ENCODE measurements at places on chromosomes 1 and 21.

DNA sequence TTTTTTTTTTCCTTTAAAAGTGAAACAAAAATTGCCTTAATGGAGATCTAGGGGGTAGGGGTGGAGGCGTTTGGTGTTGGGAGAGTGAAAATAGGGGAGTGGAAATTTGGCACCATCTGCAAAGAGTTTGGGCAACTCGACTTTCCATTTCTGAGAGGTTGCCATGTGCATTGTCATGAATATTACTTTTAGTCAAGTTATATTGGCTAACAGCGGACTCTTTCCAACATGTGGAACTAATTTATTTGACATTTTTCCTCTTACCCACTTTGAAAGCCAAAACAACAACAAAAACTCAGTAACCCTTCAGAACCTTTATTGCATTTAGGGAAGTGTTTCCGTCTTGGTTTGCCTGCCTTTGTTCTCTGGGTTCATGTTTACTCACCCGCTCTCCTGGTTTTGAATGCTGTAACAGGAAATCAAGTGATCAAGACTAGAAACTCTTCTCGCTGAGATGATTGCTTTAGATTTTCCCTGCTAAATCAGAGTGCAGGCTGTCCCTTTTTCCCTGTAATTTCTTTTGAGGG lies 70.4 kb downstream of the CACHD1 start:
- peak; percentile 31 for DNase-seq

DNA sequence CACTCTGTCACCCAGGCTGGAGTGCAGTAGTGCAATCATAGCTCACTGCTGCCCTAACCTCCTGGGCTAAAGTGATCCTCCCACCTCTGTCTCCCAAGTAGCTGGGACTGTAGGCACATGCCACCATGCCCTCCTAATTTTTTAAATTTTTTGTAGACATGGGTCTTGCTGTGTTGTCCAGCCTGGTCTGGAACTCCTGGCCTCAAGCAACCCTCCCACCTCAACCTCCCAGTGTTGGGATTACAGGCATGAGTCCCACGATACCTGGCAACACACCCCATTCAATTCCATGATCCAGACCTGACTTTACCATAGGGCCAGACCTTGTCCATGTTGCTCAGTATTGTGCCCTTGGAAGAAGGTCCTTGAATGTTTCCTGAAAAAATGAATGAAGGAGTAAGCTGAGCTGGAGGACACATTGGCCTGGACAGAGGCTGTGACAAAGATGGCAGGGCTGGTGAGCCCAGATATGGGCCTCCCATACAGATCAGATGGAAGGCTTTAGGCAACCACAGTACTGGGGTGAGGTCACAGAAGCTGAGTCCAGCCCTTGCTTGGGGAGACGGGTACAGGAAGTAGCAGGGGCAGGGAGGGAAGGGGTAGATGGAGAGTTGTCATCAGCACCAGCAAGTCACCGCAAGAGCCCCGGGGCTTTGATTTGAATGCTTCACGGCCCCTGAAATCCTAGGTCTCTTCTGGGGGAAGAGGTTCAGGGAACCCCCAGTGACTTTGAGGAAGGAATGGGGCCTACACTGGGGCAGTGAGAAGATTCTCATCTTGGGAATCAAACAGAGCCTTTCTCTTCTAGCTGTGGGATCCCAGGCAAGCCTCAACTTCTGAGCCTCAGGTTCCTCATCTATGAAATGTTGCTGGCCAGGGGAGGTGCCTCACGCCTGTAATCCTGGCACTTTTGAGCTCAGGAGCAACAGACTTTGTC lies 40.1 kb upstream of the DMBX1 start:
- no peak for DNase-seq

DNA sequence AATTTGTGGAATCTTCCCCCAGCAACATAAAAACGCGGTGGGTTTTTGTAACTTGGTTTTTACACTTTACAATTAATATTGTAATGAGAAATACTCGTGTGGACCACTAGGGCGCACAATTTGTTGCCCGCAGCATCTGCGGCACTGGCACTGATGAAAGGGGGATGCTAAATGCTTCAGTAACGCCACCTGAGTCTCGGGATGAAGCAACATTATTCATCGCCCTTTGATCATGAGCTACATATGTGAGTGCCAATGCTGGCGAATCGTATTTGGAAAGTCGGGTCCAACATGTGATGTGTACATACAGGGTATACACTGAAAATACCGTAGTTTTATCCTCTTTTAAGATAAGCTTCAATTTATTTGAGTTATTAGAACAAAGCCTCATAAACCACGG lies 34.2 kb upstream of the COX20 start:
- peak; percentile 43 for DNase-seq

- DNase-seq: no peak
Measured at GRCh38 chr1:27071049-27071416, 58.4 kb upstream of the TENT5B start.

GRCh38 chr1:21099869-21100131 lies 76.9 kb downstream of the EIF4G3 start:
- DNase-seq: no peak

DNA sequence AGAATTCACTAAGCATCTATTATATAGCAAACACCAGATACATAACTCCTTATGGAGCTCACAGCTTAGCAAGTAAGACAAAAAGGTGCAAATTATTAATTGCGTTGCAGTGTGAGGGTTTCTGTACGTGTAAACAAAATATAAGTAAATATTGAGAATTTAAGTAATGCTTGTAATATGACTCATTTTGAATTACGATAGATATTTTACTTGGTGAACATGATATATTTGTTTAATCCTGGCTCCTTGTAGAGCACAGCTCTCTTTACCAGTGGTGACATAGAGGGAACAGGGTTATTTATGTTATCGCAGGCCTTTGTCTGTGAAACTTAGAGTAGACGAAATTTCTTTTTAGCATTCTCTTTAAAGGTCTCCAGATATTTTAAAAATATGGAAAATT lies 36.4 kb downstream of the LYPLAL1 start:
- no peak for DNase-seq

DNA sequence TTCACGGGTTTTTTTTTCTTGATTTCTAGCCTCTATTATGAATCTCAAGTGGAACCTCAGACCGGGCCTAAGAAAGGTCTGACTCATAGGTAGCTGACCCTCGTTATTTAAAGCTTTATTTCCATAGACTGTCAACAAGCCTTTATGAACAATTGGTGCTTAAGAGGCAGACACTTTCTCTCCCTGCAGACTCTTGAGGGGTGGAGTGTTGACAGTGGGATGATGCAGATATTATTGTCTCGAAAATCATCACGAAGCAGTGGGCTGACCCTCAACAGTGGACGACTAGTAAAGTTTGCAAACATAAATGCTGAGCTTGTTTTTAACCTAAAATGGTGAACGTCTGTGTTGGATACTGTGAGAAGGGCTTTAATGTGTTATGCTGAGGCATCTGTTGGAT lies 1.8 kb downstream of the SFT2D2 start:
- no peak for DNase-seq

All from KBM-7 (cell line).